ENCODE measurements at places on chromosomes 12 and 14.

GRCh38 chr12:42957561-42958290 is 368.2 kb upstream of the PRICKLE1 start:
- DNase-seq: no peak

- DNase-seq: no peak
Observed at GRCh38 chr12:5452569-5452968, 20.7 kb downstream of the NTF3 start.

- no peak for DNase-seq
Observed at GRCh38 chr14:68060198-68060597, 240.6 kb downstream of the RAD51B start.

DNA sequence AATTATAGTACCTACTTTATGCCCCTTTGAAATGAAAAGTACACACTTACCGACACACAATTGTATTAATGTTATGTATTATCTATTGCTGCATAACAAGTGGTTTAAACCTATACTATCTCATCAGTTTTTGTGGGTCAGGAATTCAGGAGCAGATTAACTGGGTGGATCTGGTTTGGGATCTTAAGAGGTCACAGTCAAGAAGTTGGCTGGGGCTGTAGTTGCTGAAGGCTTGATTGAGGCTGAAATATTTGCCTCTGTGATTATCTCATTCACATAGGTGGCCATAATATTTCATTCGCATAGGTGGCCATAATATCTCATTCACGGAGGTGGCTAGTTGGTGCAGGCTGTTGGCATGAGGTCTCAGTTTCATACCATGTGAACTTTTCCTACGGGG is 5.7 kb downstream of the METTL25 start:
- no peak for DNase-seq

DNA sequence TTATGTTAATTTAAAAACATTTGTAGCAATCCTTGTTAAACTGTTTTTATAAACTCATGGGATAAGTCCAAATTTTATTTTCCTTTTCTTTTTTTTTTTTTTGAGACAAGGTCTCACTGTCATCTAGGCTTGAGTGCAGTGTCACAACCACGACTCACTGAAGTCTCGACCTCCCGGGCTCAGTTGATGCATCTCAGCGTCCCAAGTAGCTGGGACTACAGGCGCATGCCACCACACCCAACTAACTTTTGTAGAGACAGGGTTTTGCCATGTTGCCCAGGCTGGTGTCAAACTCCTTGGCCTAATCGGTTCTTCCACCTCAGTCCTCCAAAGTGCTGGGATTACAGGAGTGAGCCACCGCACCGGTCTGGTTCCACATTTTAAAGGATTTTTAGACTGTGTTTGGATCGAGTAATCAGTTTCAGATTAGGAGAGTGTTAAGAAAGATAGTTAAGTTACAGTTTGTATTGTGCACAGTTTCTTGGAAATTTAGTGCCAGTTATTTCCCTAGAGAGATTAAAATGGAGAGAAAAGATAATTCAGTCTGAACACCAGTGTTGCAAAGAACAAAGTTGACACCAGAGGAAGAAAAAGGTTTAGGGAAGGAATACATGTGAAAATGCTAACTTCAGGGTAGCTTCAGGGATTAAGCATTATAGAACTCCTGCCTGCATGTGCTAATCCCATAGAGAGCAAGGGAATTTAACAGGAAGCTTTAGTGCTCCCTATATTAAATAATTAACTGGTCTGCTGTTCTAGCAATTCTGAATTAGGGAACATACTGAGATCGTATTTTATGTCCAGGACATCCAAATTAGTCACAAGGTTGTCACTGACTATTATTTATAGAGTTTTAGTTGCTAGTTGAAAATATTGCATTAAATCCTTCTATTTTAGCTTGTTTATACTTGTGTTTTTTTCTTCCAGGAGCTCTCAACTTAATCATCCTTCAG is 10.1 kb downstream of the RAP1B start:
- no peak for DNase-seq

- DNase-seq: no peak
Observed at GRCh38 chr12:109239691-109240090, 69.4 kb downstream of the FOXN4 start.

All from HepG2 (cell line).